NCI-H446 (cell line): ENCODE measurements at places on chromosomes 7 and 10.
A peak's percentile ranks its signal among the peaks of the same experiment; 100 is the strongest.

- DNase-seq = peak; percentile 74
Measured at GRCh38 chr10:29621161-29621560, 13.6 kb downstream of the SVIL start.

DNA sequence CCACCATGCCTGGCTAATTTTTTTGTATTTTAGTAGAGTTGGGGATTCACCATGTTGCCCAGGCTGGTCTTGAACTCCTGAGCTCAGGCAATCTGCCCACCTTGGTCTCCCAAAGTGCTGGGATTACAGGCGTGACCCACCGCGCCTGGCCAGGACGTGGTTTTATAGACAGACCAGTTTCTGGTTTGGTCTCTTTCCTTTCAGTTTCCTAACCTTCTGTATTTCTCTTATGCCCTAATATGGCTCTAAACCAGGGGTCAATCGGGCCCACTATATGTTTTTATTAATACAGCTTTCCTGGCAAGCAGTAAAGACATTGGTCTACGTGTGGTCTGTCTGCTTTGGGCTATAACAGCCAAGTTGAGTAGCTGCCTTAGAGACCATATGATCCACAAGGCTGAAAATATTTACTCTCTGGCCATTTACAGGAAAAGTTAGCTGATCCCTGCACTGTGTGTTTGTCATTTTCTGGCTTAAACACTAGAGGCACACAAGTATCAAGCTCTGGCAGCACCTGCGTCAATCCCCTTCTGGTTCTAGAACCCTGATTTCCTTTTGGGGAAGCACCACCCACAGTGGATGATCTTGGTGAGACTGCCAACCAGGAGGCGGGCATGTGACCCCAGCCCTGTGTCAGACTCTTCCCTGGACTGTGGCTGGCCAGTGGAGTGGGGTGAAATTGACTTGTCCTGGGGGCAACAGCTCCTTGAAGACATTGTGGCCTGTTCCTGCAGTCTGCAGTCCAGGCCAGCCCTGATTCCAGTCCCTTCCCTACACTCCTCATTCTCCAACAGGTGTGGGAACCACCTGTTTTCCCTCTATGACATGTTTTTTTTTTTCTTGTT is 497.2 kb downstream of the PLXNA4 start:
- no peak for DNase-seq

GRCh38 chr7:79652619-79653018 is 199.2 kb upstream of the MAGI2 start:
- DNase-seq = no peak

DNA sequence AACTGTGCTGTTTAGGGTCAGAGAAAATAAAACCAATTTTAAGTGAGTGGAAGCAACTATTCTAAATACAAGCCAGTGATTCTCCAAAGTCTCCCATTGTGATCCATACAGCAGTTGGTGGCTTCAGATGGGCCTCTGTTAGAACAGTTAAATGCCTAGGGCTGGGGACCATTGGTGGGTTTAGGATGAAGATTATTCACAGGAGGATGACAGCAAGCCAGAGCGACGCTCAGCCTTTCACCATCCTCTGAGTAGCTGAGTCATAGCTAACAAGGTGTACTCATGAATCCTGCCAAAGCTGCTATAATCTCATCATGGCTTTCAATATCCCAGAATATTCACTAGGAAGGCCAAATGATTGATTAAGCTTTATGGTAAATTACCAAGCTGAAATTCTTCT is 39.6 kb downstream of the STARD3NL start:
- DNase-seq = no peak

- DNase-seq = no peak
Measured at GRCh38 chr7:27095050-27095896, 527 bp downstream of the HOXA1 start.

GRCh38 chr7:158558816-158559215 is 28.8 kb downstream of the PTPRN2 start:
- no peak for DNase-seq

DNA sequence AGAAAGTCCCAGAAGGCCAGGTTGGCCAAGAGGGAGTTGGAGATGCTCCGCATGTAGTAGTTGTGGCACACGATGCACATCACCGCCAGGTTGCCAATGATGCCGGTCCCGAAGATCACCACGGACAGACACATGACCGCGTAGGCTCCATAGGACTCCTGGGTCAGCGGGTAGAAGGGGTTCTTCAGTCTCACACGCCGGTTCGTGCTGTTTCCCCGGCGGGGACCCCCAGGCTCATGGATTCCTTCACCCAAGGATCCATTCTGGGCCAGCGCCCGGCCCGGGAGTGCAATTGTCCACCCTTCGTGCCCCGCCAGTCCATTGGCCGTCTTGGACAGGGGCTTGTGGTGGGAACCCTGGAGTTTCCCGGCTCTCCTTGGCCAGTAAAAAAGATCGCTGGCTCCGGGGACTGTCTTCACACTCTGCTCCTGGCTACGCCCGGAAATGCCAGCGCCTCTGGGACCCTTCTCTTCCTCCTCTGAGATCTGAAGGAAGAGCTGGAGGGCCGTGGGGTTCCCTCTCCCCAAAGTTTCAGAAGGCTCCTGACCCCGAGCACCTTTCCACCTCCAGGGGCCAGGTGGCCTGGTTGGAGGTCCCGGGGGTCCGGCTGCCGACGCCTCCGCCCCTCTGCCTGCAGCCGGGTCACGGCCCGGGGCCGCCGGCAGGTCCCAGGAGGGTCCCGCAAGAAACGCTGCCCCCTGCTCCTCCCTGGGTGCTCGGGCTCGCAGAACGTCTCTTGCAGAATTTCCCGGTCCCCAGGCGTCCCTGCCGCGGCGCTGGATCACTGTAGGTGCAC is 1.3 kb downstream of the GPR37 start:
- no peak for DNase-seq

- no peak for DNase-seq
Measured at GRCh38 chr7:91912494-91912893, 28.2 kb upstream of the AKAP9 start.

DNA sequence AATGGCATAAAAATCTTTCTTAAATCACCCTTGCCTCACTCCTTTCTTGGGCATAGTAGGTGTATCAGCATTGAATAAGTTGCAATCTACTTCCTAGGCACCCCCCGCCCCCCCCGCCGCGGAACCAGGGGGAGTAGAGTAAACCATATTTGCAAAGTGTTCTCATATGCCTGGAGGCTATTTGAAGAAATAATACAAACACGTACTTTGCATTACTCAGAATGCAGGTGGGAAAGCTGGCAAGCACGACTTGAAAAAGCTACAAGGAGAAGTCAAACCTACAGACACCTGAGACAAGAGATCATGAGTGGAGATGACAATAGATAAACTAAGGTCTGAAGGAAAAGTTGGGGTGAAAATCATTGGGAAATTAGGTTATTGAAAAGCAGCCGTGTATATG is 65.6 kb downstream of the POM121L12 start:
- no peak for DNase-seq

- DNase-seq = peak; percentile 56
Measured at GRCh38 chr7:133602291-133602690, 349.4 kb downstream of the EXOC4 start.

- no peak for DNase-seq
Measured at GRCh38 chr7:156104501-156105336, 292.5 kb upstream of the SHH start.

- DNase-seq = no peak
Measured at GRCh38 chr10:76432016-76433012, 1000.9 kb downstream of the LRMDA start.

DNA sequence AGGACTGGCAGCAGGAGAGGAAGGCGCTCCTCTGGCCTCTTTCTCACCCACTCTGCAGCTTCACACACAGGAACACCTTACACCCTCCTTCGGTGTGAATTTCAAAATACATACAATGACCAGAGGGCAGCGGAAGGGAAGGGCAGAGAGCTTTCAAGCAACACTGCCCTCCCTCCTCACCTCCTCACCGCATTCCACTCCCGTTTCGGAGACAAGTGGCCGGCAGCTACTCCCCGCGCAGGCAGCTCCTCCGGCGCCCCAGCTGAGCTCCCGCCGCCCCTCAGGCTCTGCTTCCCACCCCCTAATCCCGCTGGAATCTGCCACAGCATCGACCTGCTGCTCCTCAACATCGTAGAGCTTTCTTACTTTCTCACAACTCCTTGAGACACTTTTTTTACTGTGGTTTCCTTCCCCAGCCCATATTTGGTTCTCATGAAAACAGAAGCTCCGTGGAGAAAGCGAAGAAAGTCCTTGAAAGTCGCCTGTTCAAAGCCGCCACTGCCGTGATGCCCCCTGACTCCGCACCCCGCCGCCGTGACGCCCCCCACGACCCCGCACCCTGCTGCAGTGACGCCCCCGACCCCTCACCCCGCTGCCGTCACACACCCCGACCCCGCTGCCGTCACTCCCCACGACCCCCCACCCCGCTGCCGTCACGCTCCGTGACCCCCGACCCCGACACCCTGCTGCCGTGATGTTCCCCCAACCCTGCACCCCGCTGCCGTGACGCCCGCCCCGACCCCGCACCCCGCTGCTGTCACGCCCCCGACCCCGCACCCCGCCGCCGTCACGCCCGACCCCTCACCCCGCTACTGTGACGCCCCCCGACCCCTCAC is 14.6 kb upstream of the GPER1 start:
- DNase-seq = no peak

DNA sequence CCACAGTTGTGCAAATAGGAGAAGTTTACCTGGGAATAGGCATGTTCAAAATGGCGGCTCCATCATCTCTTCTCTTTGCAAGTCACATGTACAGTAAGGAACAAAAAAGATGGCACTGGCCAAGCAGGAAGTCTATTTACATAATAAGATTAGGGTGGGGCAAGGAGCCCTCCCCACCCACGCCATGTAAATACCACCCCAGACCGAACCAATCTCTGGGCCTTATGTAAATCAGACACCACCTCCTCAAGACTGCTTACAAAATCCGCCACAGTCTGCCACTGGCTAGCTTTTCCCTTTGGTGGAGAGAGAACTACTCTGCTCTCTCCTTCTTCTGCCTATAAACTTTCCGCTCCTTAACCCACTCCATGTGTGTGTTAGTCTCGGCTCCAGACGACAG is 1496.3 kb downstream of the REEP3 start:
- no peak for DNase-seq
